NCI-H1092 (cell line): ENCODE measurements at places on chromosomes 12 and 14.

DNA sequence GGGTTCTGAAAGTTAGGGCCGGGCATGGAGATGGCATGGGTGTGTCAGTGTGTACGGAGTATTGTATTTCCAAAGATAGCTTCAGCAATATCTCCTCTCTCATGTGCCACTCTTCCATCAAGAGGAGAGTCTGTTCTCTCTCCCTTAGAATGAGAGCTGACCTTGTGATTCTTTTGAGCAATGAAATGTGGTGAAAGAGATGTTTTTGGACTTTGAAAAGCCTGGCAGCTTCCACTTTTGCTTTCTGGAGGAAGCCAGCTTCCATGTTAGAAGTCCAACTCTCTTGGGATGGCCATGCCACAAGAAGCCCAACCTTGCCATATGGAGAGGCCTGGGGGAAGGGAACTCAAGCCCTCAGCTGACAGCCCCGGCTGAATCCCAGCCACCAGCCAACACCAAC, 72.4 kb upstream of the GZMB start:
- no peak for DNase-seq

DNA sequence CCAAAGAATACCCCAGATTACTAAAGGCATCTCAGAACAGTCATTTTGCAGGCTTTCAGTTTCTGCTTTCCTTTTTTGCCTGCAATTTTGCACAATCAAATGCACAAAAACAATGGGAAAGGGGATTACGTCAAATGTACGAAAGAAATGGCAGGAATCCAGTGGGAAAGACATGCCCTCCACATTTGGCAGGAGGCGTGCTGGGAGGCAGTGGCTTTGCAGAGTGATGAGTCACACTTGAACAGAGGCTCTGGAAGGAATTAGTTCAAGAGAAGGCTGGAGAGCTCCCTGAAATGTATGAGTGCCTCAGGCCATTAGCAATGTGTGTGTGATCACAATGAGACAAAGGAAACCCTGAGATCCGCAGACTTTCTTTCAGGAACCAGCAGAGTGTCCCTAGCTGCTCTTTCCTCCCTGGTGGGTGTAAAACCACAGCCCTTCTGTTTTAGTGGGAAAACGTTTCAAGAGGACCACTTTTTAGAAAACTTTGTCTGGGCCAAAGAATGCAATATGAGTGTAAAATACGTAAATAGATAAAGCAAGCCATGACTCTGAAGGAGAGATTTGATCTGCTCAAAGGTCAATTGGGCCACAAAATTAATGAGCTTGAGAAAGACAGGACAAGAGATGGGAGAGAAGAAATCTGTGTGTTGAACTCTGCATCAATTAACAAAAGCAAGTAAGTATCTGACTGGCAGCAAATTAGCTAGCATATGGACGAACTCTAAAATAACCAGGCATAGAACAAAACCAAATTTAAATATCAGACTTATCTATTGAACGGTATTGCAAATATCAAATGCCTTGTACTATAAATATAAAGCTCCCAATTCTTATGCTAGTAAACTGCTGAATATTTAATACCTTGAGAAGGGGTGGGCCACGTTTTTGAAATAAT, 155.4 kb upstream of the PDE3A start:
- peak; percentile 36 for DNase-seq

- no peak for DNase-seq
Observed at GRCh38 chr14:59739794-59740193, 130.8 kb downstream of the RTN1 start.

GRCh38 chr14:75972801-75973421, 8.9 kb downstream of the TGFB3 start:
- DNase-seq: no peak

GRCh38 chr12:93404961-93405849, 27.5 kb downstream of the NUDT4 start:
- no peak for DNase-seq

DNA sequence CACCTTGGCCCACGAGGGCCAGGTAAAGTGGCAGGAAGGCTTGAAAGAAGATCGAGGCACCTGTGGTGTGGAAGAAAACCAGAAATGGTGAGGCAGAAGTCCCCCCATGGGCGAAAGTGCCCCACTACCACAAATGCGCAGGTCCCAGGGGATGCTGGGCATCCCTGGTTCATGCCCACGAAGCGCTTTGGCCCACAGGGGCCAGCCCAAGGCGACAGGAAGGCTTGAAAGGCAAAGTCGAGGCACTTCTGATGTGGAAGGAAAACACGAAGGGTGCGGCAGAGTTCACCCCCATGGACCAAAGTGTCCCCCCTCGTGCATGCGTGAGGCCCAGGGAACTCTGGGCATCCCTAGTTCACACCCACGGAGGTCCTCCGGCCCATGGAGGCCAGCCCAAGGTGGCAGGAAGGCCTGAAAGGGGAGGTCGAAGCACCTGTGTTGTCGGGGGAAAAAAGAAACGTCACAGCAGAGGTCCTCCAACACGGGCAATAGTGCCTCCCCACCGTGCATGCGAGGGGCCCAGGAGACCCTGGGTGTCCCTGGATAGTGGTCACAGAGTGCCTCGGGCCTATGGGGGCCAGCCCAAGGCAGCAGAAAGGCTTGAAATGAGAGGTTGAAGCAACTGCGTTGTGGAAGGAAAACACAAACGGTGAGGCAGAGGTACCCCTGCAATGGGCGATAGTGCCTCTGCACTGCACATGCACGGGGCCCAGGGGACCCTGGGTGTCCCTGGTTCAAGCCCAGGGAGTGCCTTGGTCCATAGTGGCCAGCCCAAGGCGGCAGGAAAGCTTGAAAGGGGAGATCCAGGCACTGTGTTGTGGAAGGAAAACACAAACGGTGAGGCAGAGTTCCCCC, 373.9 kb downstream of the ALG10 start:
- no peak for DNase-seq

DNA sequence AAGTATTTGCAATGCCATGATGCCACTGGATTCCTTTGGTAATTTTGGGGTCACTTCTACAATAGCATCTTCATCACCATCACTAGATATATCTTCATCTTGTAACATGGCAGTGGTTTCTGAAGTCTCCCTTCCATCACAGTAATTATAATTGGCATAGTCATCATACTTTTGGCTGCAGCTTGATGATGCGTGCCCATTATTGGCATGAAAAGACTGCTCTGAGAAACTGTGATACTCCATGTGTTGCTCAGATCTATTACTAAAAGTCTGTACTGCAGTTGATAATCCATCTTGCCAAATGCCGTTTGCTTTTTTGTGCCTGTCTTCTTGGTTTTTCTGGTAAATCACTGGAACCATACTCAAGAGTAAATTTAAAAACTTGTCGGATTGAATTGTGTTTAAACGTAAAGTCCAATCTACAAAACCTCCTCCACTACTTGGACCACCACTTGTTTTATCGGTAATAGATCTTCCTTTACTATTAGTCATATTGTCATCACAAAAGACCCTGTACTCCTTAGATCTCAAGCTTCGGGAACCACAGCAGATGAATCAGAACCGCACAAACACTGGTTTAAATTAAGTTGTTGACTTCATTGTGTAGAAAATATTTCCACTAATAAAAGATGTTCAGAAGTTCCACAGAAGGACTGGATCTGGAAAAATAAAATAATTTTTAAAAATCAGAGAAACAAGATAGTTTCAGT, 29.9 kb downstream of the SLC41A2 start:
- DNase-seq: no peak

DNA sequence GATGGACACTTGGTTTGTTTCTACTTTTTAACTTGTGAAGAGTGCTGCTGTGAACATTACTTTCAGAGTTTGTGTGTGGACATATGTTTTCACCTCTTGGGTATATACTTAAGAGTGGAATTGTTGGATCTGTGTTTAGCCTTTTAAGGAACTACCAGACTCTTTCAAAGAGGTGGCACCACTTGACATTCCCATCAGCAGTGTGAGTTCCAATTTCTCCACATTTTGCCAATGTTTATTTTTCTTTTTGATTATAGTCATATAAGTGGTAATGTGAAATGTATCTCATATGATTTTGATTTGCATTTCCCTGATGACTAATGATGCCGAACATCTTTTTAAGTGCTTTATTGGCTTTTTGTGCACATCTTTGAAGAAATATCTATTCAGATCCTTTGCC, 44.8 kb downstream of the ARHGAP5 start:
- no peak for DNase-seq

GRCh38 chr14:75848167-75848913, 133.5 kb downstream of the TGFB3 start:
- no peak for DNase-seq

DNA sequence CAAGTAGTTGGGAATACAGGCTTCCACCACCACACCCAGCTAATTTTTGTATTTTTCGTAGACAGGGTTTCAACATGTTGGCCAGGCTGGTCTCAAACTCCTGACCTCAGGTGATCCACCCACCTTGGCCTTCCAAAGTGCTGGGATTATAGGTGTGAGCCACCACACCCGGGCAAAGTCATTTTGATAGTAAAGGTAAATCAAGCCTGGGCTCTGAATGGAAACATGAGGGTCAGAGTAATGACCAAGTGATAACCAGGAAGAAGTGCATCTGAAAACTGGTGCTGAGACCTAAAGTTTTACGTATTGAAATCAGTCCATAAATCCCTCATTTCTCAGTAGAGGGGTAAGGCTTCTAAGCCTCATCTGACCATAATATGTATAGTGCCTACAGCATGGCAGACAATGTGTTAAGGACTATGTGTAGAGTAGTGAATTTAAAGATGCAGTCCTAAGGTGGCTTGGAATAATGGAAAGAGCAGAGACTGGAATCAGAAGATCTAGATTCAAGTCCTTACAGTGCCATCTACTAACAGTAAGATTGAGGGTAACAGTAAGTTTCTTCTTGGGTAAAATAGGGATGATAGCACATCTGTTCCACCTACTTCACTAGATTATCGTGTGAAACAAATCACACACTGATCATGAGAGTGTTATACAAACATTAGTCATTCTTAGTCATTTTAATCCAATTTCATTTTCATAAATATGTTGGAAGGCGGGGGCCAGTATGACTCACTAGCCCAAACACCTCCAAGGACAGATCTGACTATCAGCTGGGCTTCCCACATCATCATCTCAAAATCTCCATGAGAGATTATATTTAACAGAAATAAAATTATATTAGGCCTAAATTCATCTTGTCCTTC, 11.2 kb downstream of the MAP4K5 start:
- DNase-seq: no peak

DNA sequence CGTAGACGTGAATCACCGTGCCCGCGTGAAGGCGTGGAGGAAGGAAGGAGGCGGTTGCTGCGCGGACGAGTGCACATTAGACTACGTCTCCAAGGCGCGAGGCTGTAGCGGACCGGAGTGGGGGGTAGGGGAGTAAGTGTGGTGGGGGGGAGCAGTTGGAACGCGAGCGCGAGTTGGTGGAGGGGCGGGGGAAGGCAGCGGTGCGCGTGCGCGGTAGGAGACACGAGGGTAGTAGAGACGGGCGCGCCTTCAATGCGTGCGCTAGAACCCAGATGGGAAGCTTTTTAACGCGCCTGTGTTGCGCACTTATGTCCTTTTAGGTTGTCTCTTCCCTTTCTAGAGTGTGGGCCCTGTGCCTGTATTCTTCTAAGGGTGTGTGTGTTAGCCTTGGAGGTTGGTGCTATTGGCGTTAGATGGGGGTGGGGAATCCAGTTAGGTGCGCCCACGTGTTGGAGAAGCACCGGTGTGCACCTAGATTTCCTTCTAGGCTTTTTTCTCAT, 604 bp downstream of the EIF4B start:
- peak; percentile 23 for DNase-seq
